ENCODE measurements at places on chromosomes 1 and 21.

- DNase-seq: peak; percentile 20
Observed at GRCh38 chr21:40166291-40166843, 299.1 kb downstream of the PCP4 start.

- peak; percentile 84 for DNase-seq
Observed at GRCh38 chr1:147627435-147628110, 42.8 kb downstream of the ACP6 start.

GRCh38 chr1:186179231-186179630 lies 195.8 kb downstream of the TPR start:
- no peak for DNase-seq

DNA sequence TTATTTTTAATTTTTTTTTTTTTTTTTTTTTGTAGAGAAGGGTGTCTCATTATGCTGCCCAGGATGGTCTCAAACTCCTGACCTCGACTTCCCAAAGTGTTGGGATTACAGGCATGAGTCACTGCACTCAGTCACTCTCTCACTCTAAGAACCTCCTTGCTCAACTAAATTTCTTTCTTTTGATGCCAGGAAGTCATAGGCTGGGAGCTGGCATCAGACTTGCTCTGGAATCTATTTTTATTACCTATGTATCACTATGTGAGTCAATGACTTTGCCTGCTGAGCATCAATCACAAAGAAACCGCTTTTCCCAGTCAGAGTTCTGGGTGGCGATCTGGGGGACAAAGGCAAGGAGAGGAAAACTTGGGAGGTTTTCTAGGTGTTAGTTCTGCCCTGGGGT lies 35.5 kb upstream of the PARP1 start:
- no peak for DNase-seq

- DNase-seq: no peak
Observed at GRCh38 chr1:65458730-65459396, 38.4 kb downstream of the LEPR start.

DNA sequence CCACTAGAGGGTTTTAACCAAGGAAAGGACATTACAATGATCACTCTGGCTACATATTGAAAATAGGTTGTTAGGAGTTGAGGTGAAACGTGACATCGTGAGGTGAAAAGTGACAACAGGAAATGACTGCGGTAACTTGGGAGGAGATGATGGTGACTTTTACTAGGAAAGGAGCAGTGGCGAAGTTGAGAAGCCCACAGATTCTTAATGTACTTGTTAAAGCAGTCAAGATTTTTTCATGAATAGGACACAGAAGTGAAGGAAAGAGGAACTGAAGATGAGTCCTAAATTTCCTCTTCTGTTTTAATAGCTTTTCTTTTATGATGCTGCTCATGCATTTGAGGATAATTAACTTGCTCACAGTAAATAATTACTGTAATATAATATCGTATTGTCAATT lies 59.5 kb downstream of the OMA1 start:
- no peak for DNase-seq

All from iPS-NIHi11 (cell line).